ENCODE measurements at places on chromosomes 16 and 17.
A peak's percentile ranks its signal among the peaks of the same experiment; 100 is the strongest.

- DNase-seq: peak; percentile 51
Measured at GRCh38 chr17:14719942-14720341, 419.1 kb downstream of the HS3ST3B1 start.

- no peak for DNase-seq
Measured at GRCh38 chr16:83923581-83924365, 24.9 kb downstream of the MLYCD start.

DNA sequence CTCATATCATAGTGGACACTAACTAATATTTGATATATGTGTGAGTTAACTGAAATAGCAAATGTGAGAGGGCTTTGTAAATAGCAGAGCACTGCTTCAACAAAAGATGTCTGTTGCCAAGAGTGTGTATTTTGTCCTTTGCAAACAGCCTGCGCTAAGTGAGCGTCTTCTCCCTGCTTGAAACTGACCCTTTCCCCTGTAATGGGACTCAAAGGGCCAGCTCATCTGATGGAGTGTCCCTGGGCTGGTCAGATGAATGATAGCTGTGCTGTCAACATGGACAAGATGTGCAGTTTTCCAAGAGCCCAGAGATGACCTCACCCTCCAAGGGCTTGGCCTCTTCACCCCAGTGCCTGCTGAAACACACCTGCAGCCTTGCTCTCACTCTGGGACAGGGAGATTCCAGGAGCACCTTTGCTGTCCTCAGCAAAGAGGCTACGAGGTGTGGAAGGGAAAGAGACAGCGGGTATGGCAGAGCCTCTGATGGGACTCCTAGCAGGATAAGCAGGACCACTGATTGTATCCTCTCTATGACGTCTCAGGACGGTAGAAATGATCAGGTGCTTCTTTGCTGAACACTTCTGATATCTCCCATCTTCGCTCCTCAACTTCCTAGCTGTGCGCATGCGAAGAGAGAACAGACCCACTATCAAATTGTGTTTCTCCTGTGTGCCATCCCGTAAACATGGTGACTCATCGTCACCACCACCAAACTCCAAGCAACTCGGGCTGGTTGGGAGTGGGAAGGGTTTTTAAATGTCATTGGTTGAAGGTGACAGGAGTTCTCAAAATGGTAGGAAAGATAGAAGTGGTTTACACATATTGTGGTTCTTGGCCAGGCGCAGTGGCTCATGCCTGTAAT is 35.8 kb upstream of the TBX2 start:
- DNase-seq: no peak

DNA sequence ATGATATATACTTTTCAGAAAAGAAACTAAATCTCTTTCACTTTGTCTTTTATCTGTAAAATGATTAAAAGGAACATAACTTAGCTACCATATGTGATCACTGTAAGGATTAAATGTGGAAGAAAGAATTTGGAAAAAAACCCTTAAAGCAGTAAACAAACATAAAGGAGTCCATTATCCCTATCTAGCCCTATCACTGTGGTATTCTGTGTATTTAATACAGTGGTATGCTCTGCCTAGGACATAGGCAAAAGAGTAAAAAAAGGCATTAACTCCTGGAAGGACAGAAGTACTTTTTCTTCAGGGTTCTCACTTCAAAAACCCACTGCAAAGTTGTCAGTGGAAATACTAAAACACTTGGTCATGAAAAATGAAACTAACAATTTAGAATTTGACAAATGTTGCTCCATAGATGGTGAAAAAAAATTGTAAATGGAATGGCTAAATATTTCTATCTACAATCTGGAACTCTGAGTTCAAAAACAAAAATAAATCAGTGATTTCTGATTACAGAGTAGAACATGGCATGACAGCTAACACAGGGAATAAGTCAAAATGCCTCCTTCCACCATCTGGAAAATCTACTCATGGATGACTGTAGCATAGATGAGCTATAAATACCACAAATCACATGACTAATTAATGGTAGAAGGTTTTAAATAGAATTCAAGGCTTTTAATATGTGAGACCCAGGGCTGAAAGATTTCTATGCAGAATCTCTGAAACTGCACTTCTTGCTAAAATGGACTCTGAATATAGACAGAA is 140.1 kb downstream of the ITFG1 start:
- DNase-seq: peak; percentile 8

DNA sequence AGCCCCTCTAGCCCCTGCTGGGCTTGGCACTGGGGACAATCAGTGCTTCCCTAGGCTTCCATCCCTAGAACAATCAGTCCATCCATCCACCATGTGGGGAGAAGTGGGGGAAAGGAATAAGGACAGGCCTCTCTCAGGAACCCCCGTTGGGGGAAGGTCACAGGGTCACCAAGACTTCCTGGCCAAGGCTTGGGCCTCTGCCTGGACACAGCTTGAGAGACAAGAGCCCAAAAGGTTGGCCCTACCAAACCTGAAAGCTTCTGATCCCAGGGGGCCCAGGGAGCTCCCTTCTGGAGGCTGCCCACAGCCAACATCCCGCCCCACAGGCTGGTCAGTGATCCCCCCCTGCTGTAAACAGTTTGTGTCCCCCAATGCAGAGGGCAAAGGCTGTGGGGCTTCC is 16.2 kb upstream of the MTMR4 start:
- DNase-seq: no peak

DNA sequence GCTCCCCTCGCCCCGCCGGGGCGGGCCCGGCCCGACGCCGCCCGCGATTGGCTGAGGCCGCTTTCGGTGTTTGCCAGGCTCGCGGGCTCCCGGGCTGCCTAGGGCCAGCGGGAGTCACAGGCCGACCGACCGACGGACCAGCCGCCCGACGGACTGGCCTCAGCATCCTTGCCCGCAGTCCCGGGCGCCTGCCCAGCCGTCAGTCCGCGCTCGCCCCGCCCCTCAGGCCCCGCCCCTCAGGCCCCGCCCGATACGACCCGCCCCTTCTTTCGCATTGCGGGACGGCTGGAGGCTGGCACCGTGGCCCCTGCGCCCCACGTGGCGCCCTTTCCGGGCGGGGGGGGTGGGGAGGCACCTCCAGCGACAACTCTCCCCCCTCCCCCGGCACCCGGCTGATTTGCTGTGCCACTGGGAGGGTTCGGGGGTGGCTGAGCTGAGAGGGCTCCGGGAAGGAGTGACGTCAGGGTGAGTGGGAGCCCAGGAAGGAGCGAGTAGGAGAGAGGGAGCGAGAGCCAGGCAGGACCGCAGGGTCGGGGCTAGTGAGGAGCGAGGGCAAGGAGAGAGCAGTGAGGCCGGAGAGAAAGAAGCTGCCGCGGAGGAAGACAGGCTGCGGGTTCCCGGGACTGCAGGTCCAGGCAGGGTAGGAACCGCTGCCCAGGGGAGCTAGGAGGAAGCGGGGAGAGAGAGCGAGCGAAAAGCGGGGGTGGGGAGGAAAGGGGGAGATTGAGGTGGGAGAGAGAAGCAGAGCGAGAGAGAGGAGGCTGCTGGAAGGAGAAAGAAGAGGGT is at the start of gene ASPHD1:
Gene ASPHD1 (plus strand): TSS at position 387 of the 786 bp plus-strand sequence. CDS start 484 bp downstream, outside the sequence.
- DNase-seq: peak; percentile 78

- DNase-seq: peak; percentile 98
Measured at GRCh38 chr16:83100679-83101078, 473.9 kb downstream of the CDH13 start.

GRCh38 chr17:60656499-60656898 is 21.2 kb upstream of the BCAS3 start:
- no peak for DNase-seq

DNA sequence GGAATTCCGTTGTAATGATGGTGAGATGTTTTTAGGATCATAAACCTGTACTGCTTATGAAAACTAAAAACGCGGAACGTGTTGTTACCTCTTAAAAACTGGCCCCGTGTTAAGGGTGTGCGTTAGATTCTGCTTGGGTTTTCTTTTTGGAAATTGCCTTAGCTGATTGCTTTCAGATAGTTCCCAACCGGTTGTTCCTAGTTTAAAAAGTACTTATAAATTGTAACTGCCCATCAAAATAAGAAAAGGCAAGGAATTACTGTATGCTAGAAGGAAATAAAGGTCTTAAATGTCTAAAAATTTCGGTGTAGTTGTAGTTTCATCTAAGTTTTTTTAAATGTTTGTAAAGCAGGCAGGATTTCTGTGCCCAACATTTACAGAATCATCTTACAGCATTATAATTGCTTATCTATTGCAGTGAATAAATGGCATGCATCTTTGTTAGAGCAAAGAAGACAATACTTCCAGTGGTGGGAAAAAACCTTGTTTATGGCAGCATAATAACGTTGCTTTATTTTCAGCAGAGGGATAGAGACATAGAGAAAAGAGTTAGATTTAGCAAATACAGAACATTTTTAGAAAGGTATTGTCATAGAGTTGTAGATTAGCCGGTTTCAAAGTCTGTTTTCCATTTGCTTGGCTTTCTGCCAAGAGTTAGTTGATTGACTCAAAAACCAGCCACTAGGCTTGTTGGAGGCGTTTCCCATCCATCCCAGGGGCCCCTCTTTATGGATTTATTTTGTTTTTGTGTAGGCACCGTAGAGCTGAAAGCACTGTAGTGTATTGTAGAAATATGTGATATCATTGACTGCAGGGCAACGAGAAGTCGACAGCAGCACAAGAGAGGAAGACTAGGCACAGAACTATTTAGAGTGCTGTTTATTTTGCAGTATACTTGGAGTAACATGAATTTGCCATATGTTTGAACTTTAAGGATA is 1.7 kb downstream of the PPM1D start:
- DNase-seq: peak; percentile 67

GRCh38 chr17:29283496-29283895 is 10.5 kb downstream of the NUFIP2 start:
- no peak for DNase-seq

GRCh38 chr17:75113798-75114551 is 4.2 kb downstream of the ARMC7 start:
- DNase-seq: peak; percentile 74

DNA sequence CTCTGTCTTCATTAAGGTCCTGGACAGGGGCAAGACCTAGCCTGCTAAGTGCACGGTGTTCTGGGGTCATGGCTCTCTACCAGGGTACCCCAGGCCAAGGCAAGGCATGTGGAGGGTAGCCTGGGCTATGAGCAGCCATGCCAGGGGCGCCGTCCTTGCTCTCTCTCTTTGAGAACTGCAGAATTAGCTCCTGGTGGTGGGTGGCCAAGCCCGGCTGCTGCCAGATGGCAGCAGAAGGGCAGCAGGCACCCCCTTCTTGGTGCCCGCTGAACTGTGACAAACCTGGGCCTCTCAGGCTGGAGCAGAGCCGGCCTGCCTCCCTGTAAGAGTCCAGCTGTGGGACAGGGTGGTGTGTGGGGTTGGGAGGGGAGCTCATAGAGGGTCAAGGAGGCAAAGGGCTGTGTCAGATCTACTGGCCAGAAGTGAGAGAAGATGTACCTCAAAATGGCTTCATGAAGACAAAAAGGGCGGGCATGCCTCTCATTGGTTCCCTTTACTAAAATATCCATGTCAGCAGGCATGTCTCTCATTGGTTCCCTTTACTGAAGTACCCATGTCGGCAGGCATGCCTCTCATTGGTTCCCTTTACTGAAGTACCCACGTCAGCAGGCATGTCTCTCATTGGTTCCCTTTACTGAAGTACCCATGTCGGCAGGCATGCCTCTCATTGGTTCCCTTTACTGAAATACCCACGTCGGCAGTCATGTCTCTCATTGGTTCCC is 81.7 kb upstream of the SDK2 start:
- DNase-seq: no peak

GRCh38 chr17:66943484-66943883 is 21.0 kb upstream of the CACNG4 start:
- no peak for DNase-seq

- no peak for DNase-seq
Measured at GRCh38 chr17:80947200-80947940, 44.3 kb upstream of the CHMP6 start.

DNA sequence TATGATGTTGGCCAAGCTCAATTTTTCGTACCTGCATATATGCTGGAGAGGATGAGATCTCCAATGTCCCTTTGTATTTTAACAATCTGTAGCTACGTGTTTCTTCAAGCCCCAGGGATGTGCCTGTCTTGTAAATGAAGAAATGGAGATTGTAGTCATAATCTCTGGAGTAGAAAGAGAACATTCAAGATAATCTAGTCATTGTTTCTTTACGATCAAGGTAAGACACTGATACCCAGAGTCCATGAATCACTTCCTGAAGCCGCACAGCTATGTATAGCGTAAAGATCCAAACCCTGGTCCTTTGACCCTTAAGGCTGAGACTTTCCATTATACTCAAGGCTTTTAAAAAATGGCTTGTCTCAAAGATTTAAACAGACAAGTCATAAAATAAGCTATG is 205.5 kb downstream of the HS3ST3B1 start:
- peak; percentile 66 for DNase-seq

DNA sequence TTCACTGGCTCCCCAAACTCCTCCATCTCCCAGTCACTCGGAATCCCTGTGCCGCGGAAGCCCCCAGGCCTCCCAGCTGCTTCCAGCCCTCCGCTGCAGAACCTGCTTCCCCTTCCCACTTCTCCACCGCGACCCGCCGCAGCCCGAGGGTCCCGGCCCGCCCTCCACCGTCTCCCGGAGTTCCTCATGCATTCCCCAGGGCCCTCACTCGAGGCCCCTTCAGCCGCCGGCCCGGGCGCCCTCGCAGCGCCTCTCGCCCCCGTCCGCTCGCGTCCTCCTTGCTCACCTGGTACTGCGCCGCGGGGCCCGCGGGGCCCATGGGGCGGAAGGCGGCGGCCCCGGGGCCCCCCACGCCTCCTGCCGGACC is 329 bp downstream of the SMARCD2 start:
- no peak for DNase-seq

- DNase-seq: no peak
Measured at GRCh38 chr17:48134912-48135480, 27.4 kb downstream of the SNX11 start.

GRCh38 chr16:30444231-30445148 is 1.2 kb downstream of the SEPHS2 start:
- DNase-seq: no peak

DNA sequence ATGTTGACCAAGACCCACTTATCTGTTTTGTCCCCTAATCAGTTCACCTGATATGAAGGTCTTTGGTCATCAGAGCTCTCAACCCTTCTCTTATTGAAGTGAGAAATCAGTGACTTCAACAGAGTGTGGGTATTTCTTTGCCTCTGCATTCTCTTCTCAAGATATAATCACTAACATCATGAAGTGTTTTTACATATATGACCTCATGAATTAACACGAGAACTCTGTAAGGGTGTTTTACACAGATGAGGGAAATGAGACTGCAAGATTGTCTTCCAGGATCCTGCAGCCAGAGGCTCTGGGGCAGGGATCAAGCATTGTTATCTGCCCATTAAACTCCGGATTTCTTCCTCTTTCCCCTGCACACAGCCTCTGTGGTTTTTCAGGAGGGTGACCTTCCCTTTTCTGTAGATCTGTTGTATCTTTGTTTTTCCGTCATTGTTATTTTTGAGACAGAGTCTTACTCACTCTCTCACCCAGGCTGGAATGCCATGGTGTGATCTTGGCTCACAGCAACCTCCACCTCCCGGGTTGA is 22.7 kb downstream of the LCMT1 start:
- no peak for DNase-seq

DNA sequence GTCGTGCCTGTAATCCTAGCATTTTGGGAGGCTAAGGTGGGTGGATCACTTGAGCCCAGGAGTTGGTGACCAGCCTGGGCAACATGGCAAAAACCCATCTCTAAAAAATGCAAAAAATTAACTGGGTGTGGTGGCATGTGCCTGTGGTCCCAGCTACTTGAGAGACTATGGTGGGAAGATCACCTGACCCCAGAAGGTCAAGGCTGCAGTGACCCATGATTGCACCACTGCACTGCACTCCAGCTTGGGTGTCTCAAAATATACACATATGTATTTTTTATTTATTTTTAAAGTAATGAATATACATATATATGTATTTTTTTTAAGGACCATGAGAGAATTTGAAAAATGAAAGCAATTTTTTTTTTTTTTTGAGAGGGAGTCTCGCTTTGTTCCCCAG is 5.1 kb upstream of the NUFIP2 start:
- DNase-seq: no peak

- no peak for DNase-seq
Measured at GRCh38 chr17:10417431-10417830, 4.3 kb downstream of the MYH8 start.
